Uterine smooth muscle cell (primary cell): ENCODE measurements at places on chromosomes 16 and 17. TPM values are rescaled to one million over a fixed set of nuclear protein-coding genes. Genes with fewer than 3 reads are reported as not detected.

The PTX4 gene
- total RNA-seq, result under 0.01 and 0.11 TPM in 2 replicates

The MYO15A gene
- total RNA-seq, result 0.33 and 0.50 TPM in 2 replicates

The OR4D1 gene
- not detected in 2 replicates for total RNA-seq

The ZFHX3 gene
- total RNA-seq, result 3.3 and 4.5 TPM in 2 replicates

The LRRC37A3 gene
- total RNA-seq, result 3.3 and 4.4 TPM in 2 replicates

The C1QTNF8 gene
- total RNA-seq, result not detected in 2 replicates

The HSPB9 gene
- not detected in 2 replicates for total RNA-seq

The TEX14 gene
- total RNA-seq, result under 0.01 and 0.11 TPM in 2 replicates

The ATP2C2 gene
- total RNA-seq, result 0.12 TPM in 1 of 2 replicates, not detected in the other

The STAT5A gene
- 8.1 and 14.7 TPM in 2 replicates for total RNA-seq

The MAPT gene
- 0.33 and 0.75 TPM in 2 replicates for total RNA-seq

The ASGR1 gene
- total RNA-seq, result 1.3 and 1.4 TPM in 2 replicates

The SLC52A1 gene
- total RNA-seq, result under 0.01 and 0.37 TPM in 2 replicates

The RNU2-1 gene
- total RNA-seq, result not detected in 2 replicates

The VAT1L gene
- 18.7 TPM in 2 replicates for total RNA-seq

The LPO gene
- total RNA-seq, result not detected in 2 replicates

The TNFSF13 gene
- total RNA-seq, result 0.44 and 0.75 TPM in 2 replicates

The TP53TG3 gene
- not detected in 2 replicates for total RNA-seq

The NR1D1 gene
- 2.9 and 3.3 TPM in 2 replicates for total RNA-seq

The CMTM2 gene
- total RNA-seq, result not detected in 2 replicates

The ALDOC gene
- 56.9 and 110 TPM in 2 replicates for total RNA-seq

The CUEDC1 gene
- total RNA-seq, result 6.1 and 7.7 TPM in 2 replicates

The DNAI2 gene
- not detected in 2 replicates for total RNA-seq

The FOXC2 gene
- total RNA-seq, result 1.2 and 1.8 TPM in 2 replicates

The ZFPM1 gene
- total RNA-seq, result 0.55 and 1.2 TPM in 2 replicates

The CCL4 gene
- total RNA-seq, result not detected in 2 replicates

The CBX2 gene
- total RNA-seq, result 2.0 and 2.3 TPM in 2 replicates
